ENCODE measurements at places on chromosomes 16 and 17.

- no peak for DNase-seq
Observed at GRCh38 chr16:57566436-57566835, 24.0 kb downstream of the ADGRG5 start.

DNA sequence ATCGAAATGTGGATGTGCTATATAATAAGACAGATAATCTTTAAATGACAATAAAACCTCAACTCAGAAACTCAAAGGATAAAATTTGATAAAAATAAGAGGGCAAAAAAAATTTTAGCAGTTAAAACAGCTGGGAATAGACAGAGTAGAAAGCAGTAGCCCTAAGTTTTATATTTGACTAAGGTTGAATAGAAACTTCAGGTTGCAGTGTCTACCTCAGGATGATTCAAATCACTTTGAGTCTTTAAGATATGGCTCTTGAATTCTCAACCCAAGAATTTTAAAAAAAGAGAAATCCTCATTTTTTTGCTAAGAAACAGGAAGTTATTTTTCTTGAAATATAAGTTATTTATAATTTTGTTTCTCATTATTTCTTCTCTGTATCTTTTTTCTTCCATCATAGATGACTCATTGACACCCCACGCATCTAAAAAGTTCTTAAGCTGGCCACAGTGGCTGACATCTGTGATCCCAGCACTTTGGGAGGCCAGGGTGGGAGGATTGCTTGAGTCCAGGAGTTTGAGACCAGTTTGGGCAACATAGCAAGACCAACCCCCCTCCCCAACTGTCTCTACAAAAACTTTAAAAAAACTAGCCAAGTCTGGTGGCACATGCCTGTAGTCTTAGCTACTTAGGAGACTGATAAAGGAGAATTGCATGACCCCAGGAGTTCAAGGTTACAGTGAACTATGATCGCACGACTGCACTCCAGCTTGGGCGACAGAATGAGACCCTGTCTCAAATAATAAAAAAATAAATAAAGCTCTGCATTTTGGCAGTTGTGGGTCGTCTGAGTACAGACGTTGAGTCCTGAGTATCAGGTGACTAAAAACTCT, 23.9 kb downstream of the NFAT5 start:
- DNase-seq: no peak

GRCh38 chr17:76018340-76018680, 8.8 kb downstream of the EVPL start:
- DNase-seq: no peak

DNA sequence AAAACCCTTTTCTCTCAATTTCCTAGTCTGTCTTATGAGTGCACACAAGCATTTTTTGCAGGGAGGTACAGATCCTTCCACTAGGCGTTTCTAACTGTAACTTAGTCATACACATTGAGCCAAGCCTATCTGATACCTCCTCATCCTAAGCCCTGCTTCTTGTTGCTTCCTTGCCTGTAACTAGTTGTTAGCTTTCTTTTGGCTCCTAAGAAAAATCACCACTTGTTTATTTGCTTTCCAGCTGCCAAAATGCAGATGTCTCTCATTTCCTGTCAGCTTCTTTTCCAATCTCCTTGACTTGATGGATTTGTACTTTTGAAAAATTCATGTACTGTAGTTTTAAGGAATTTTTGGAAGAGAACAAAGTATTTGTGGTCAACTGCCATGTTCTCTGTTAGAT, 73.7 kb downstream of the TNRC6C start:
- DNase-seq: peak; percentile 90

- no peak for DNase-seq
Observed at GRCh38 chr17:78962345-78962983, 17.3 kb downstream of the LGALS3BP start.

GRCh38 chr16:1900452-1900774, 17.8 kb downstream of the HS3ST6 start:
- DNase-seq: no peak

DNA sequence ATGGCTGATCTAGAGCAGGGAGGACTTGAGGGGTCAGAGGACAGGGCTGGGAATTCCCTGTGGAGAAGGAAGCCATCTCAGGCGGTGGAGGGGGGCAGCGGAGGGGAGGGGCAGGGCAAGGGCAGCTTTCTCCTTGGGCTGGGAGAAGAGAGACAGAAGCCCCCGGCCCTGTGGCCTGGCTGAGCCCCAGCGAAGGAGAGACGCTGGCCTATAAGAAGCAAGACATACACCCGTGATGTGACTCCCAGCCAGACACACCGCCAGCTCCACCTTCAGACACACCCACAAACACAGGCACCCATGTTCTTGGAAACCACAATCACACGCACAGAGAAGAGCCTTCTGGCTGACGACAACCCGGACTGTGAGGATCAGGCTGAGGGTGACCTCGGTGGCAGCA, 10.0 kb downstream of the TRPV3 start:
- no peak for DNase-seq

DNA sequence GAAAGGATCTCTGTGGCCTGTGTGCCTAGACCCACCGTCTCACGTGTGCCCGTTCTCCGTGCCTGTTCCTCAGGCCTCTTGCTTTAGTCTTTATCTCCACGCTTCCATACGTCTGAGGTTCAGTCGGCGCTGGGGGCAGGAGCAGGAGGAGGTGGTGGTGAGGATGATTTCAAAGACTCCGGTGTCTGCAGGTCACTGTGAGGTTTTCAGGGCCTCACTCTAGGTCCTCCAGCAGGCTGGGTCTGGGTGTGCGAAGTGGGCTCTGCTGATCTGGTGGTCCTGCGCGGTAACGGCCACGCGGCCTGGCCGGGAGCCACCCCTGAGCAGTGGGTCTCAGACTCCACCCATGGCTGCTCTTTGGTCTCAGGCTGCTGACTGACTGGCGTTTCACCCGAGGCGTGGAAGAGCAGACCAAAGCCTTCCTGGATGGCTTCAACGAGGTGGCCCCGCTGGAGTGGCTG, 14.4 kb upstream of the CLEC18A start:
- no peak for DNase-seq

GRCh38 chr17:21275579-21276263, 8.8 kb upstream of the MAP2K3 start:
- DNase-seq: peak; percentile 90

- no peak for DNase-seq
Observed at GRCh38 chr17:61490540-61490975, 38.3 kb downstream of the TBX4 start.

- DNase-seq: no peak
Observed at GRCh38 chr16:58458606-58459343, 41.2 kb upstream of the NDRG4 start.

GRCh38 chr16:27403601-27403992, 1.6 kb downstream of the IL21R start:
- DNase-seq: no peak

- DNase-seq: peak; percentile 83
Observed at GRCh38 chr17:7419819-7420610, at the start of gene SPEM1. Gene SPEM1, plus strand, starts transcription at chr17:7420324. Its CDS starts 61 bp downstream, at chr17:7420385.

- peak; percentile 84 for DNase-seq
Observed at GRCh38 chr17:61551255-61551742, 39.7 kb downstream of the NACA2 start.

GRCh38 chr17:17417718-17418181, 59.0 kb upstream of the MED9 start:
- no peak for DNase-seq

DNA sequence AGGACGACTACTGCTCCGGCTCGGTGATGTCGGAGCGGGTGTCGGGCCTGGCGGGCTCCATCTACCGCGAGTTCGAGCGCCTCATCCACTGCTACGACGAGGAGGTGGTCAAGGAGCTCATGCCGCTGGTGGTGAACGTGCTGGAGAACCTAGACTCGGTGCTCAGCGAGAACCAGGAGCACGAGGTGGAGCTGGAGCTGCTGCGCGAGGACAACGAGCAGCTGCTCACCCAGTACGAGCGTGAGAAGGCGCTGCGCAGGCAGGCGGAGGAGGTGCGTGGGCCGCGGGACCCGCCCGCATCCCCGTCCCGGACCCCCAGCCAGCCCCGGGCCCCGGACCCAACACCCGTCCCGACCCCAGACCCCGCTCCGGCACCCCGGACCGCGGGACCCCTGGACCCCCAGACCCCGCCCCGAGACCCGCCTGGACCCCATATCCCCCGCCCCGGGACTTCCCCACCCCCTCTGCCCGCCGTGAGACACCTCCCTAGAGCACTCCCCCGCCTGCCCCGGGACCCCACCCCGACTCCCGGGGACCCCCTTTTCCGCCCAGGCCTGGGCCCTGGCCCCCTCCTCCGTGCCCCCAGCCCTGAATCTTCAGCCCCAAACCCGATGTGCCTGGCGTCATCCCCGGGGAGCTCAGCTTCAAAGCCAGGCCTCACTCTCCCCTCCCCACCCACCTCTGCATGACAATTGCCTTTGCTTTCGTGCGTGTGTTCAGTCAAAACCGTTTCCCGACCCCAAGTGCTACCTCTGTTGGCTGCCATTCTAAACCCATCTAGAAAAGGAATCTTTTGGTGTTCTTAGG, 594 bp downstream of the MAPK8IP3 start:
- DNase-seq: peak; percentile 40

GRCh38 chr16:20911361-20911760, 10.8 kb downstream of the LYRM1 start:
- DNase-seq: no peak

DNA sequence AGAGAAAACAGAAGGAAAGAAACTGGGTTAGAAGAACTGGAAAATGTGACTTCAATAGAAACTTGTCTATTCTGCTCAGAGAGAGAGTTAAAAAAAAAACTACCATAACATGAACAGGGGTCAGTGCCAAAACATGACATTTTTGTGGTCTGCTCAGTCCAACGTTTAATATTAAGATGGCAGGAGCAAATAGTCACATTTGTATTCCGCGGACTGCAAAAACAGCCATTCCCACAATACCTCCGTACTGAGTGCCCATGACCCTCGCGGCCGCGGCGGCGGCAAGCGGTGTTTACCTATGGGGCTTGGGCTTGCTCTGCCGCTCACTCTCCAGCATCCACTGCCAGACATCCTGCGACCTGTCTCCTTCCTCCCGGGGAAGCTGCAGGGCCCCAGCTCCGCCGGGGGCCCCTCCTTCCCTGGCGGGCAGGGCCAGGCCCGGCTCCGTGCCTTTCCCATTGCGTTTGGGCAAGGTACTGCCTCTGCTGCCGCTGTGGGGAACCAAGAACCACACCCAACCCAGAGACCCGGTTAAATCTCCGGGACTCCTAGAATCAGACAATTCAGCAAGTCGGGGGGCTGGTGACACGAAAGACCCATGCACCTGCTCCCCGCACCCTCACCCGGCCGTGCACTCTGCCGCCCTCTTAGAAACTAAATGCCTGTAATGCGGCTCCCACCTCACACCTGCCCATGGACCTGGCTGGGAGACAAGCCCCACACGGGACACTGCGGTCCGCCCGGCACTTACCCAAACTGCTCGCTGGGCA, 24.7 kb downstream of the AXIN2 start:
- DNase-seq: peak; percentile 19

DNA sequence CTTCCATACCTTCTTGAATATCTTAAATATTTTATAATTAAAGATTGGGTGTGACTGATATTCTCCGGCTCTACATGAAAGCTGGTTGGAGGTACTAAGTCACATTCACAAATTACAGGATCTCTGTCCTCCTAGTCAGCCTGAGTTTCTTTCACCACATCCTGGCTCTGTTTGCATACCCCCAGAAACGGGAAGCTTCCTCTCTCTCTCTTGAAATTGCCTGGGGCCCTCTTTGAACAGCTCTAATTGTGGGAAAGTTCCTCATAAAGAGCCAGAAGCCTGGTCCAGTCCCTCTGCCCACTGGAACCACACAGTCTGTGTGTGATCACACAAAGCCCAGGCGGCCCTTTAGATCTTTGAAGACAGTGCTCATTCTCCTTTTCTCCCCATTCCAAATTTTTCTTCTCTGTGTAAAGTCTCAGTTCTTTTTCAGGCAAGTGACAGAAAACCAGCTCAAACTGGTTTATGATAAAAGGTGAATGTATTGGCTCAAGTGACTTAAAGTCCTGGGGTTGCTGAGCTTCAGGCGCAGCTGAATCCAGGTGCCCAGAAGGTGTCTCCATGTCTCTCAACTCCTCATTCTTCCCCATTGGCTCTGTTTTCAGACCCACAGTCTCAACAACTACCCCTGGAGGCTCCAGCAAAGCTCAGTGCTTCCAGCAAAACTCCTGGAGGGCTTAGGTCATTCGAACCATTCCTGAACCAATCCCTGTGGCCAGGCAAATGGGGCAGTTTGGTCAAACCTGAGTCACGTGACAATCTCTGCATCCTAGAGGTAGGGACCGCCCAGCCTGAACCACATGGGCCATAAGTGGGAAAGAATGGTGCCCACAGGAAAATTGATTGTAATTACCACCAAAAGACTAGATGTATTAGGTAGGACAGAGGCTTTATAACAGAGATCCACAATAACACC, 8.5 kb upstream of the RAI1 start:
- no peak for DNase-seq

DNA sequence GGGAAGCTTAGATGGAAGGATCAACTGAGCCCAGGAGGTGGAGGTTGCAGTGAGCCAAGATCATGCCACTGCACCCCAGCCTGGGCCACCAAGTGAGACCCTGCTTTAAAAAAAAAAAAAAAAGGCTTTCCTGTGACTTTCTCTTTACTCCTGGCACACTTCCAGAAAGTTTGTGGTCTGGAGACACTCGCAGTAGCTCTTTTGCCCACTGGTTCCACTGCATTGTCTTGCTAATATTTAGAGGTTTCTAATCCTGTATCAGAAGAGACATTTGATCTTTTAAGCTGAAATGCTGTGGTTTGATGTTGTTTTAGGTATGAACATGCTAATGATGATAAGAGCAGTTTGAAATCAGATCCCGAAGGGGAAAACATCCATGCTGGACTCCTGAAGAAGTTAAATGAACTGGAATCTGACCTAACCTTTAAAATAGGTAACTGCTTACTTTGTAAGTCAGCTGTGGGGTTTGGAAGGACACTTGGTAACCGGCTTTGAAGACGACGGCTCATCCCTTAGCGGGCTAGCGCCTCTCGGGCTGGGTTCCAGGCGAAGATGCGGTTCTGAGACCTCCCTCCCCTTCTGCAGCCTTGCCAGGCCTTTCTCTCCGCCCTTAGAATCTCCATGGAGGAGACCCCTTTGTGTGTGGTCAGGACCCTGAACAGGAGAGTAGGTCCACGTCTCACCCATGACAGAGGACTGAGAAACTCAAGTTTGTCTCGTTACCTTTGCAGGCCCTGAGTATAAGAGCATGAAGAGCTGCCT, 23.1 kb downstream of the NTAN1 start:
- peak; percentile 26 for DNase-seq

DNA sequence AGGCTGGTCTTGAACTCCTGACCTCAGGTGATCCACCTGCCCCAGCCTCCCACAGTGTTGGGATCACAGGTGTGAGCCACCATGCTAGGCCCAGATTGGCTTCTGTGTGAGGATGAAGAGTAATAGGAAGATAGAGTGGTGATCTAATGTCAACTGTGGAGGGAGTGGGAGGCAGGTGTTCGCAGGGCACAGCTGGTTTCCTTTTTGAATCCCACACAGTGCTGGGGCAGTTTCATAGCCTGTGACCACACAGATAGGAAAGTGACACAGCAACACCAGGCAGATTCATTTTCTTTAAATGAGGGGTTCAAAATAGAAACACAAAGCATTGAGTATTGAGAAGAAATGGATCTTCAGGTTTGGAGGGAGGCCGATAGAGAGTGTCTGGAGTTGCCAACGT, 540.3 kb downstream of the WWOX start:
- DNase-seq: no peak
